ENCODE measurements at places on chromosomes 16 and 17.

- DNase-seq: no peak
Observed at GRCh38 chr17:30308406-30308805, 16.7 kb upstream of the BLMH start.

- no peak for DNase-seq
Observed at GRCh38 chr16:19833176-19833575, 51.5 kb downstream of the GPRC5B start.

DNA sequence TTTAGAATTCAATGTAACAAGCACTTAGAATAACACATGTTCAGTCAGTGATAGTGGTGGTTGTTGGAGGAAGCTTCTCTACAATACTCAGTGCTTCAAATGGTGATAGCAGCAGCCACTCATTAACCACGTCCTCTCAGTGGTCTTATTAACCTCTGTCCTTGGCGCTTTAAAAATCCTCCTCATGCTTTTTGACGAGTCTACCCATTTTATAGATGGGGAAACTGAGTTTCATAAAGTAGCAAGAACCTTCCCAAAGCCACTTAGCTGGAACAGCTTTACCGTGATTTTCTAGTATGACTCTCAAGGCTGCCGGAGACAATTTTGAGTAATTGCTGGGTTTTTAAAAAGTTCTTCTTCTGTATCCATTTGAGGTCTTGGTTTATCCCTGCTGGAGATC lies 47.4 kb downstream of the PLCG2 start:
- DNase-seq: no peak

GRCh38 chr16:66376577-66377305 lies 10.2 kb downstream of the CDH5 start:
- DNase-seq: no peak

- peak; percentile 34 for DNase-seq
Observed at GRCh38 chr16:11914210-11915113, 1.3 kb downstream of the GSPT1 start.

- no peak for DNase-seq
Observed at GRCh38 chr16:23274968-23275367, 27.1 kb upstream of the SCNN1B start.

DNA sequence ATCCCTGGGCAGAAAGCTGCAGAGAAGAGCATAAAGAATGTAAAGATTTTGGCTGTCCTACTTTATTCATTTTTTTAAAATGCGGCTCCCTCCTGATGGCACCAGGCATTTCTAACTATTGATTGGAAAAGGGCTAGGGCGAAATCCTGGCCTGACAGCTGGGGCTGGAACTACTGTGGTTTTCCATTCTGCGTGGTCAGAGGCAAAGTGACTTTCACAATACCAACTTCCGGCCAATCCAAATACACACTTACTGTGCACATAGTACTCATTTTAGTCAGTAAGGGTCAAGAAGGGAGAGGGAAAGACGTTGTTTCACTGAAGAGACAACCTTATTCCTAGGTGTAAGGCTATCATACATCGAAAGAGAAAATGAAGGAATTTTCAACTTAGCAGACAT lies 113.8 kb upstream of the PMFBP1 start:
- DNase-seq: no peak

DNA sequence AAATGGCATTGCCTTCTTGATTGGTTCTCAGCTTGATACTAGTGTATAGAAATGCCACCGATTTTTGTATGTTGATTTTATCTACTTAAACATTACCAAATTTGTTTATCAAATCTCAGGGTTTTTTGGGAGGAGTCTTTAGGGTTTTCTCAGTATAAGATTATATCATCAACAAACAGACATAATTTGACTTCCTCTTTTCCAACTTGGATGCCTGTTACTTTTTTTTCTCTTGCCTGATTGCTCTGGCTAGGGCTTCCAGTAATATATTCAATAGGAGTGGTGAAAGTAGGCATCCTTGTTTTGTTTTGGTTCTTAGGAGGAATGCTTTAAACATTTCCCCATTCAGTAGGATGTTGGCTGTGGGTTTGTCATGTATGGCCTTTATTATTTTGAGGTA lies 29.1 kb downstream of the EFCAB13 start:
- DNase-seq: no peak

GRCh38 chr16:83728492-83728891 lies 79.3 kb upstream of the HSBP1 start:
- DNase-seq: no peak

DNA sequence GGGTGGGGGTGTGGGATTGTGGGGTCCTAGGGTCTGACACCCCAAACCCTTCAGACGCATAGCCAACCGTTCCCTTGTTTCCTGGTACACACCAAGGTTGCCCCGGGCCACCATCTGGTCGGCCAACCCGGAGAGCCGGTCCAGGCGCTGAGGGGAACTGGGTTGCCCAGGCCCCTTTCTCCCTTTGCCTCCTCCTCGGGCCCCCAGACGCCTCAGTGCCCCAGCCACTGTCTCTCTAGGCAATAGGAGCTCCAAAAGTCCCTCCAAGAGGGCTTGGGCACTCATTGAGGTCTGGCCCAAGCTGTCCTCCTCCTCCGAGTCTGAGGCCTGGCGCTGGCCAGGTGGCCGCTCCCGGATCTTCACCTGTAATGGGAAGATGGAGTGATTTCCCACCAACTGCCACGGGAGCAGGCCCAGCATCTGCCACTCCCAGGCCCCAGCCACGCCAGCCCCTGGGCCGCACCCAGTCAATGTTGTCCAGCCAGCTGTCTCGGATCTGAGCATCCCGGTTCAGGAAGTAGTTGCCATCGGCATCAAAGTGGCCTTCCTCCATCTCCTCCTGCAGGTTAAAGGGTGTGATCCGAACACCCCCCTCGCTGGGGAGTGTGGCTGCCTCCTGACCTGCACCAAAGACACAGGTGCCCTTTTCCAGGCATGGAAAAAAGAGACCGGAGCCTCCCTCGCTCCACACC lies 1.5 kb downstream of the CD2BP2 start:
- no peak for DNase-seq

- DNase-seq: peak; percentile 80
Observed at GRCh38 chr17:41811549-41812380, at the start of gene P3H4. P3H4 (minus strand) TSS chr17:41811949; CDS start chr17:41811915, 34 bp downstream.

GRCh38 chr17:70820276-70820675 lies 650.9 kb downstream of the KCNJ2 start:
- DNase-seq: no peak

DNA sequence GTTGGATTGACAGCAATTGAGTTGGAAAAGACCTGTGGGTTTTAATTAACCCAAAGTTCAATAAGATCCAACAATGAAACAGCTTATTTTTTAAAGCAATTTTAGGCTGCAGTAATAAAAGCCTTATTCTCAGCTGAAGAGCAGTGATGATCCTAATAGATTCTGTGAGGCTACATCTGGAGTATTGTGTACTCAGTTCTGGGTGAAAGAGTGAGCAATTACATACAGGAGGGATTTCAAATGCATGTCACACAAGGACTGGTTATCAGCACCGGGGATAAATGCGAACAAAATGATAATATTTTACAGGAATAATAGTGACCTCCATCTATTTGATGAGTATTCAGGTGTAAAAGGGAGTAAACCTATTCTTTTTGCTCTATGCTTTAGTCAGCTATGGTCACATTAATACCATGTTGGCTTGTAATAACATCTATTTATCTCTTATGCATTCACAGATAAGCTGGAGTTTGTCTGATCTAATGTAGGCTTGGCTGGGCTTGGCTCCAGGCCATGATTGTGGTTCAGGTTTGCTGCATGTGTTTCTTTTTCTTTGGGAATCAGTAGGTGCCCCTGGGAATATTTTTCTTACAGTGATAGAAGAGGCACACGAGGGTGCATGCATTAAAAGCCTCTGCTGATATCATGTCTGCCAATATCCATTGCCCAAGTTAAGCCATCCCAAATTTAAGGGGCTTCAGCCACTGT lies 22.2 kb upstream of the TOX3 start:
- no peak for DNase-seq

DNA sequence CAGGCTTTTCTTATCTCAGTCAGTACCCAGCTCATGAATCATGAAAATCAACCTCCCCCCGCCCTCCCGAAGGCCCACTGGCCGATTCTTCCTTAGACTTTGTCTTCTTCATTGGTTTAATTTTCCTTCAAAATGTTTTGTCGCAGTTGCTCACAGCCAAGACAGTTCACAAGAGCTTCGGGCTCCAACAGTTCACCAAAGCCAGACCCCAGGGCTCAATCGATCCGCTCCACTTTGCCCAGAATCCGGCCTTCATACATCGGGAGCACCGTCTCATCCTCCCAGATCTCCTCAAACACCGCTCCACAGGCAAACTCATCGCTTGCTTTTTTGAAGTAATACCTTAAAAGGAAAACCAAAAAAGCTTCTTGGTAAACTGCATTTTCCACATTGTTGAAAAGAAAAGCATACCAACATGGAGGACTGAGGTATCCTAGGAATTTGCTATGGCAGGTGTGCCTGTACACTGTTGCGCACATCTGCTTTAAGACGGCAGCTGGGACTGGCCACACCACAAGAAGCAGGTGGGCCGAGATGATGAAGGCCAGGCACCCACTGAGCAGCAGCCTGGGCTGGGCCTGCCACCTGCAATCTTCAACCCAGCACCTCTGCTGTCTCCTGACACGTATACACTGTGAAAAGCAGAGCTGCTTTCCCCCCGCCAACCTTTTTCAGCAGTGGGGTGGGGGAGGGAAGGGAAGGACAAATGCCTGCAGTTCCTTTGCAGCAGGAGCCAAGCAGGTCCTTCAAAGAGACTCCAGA lies 31.5 kb downstream of the AXIN2 start:
- no peak for DNase-seq

DNA sequence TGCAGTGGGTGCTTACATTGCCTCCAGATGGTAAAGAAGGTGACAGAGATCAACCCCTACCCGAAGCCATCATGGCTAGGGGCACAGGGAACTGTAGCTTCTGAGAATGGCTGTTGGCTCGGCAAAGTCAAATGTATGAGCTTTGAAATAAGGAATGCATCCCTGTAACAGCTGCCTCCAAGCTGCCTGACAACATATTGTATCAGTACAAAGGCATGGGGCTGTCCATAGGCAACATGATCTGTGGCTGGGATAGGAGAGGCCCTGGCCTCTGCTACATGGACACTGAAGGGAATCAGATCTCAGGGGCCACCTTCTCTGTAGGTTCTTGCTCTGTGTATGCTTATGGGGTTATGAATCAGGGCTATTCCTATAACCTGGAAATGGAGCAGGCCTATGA lies 119.2 kb upstream of the NETO2 start:
- DNase-seq: no peak

DNA sequence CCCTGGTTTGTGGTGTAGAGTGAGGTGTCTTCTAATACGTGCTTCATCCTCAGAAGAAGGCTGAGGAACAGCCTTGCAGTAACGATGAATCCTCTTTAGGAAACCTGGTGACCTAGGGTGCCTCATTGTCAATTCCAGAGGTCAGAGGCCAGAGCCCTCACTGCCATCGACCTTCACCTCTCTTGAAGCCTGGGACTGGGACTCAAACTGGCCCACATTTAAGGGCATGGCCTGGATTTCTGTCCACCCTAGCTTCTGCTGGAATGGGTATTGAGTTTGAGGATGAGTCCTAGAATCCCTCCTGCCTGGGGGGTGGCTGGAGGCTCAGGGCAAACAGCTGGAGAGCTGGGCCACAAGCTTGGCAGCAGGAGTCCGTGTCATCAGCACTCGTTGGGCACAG lies 38.6 kb downstream of the ELAC2 start:
- DNase-seq: no peak

- DNase-seq: no peak
Observed at GRCh38 chr16:3060339-3061127, 4.9 kb upstream of the IL32 start.

GRCh38 chr17:79080761-79081290 lies 6.2 kb downstream of the ENGASE start:
- no peak for DNase-seq

GRCh38 chr16:89582614-89583196 lies 7.1 kb downstream of the CPNE7 start:
- DNase-seq: no peak

DNA sequence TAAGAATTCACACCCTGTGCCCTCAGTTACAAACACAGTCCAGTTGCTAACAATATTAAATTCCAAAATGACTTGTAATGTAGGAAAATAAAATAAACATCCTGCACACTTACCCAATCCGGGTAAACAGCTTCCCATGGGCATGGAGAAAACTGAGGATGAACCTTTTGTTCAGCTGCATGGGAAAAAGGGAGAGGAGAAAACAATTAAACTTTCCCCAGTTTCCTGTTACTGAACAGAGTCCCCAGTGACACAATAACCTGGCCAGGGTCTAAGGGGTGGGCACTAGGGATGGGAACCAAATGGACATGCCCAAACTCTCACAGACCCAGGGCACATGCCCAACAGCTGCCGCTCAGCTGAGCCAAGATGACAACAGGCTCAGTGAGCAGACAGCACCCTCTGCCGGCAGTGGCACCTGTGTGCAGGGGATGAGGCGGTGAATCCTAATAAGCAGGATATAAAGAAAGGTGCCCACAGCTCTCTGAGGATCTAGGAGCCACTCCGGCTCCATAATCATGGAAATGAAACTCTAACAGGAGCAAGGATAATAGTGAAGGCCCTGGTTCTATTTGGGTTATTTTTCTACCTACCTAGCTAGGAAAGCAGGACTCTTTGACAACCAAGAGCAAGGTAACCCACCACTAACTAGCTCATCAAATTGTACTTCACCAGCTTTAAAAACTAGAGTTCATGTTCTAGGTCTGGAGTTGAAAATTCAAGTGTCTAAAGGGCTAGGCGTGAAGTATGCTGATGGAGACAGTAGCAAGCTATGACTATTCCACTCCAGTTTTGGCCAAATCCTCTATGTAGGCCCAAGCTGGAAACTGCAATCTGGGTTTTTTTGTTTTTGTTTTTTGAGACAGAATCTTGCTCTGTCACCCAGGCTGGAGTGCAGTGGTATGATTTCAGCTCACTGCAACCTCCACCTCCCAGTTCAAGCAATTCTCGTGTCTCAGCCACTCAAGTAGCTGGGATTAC lies 58.8 kb downstream of the SMG6 start:
- peak; percentile 97 for DNase-seq

DNA sequence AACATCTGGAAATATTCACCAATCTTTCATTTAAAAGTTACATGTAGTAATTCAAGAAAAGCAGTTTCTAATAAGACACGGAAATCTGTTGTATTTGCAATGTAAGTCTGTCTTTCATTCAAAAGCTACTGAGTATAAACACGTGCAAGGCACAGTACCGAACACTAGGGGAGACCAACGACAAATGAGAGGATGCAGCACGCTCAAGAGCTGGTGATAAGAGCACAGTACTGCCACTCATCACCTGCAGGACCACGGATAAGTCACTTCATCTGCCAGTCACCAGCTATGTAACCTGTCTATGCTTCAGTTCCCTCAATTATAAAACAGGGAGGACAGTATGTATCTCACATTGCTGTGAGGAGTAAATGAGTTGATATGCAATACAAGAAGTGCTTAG lies 67.1 kb downstream of the CLEC18A start:
- peak; percentile 13 for DNase-seq

DNA sequence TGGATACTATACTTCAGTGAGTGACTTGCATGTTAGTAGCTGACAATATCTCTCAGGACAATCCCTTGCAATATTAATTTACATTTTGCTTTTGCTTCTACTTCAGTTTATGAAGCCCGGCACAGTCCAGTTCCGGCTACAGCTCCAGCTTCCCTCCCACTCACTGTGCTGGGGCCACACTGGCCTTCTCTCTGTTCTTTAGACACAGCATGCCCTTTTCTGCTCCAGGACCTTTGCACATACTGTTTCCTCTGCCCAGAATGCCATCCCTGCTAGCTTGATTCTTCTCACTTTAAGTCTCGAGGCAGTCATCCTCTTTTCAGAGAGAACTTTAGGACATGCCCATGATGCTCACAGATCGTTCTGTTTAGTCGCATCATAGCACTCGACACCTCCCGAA lies 25.5 kb upstream of the LRRC75A start:
- no peak for DNase-seq

Measured in fibroblast of pulmonary artery (primary cell).